Activated CD4-positive, alpha-beta T cell treated with anti-CD3 and anti-CD28 coated beads, Interleukin-2, amount 50 U/mL, for 24 hours (primary cell): ENCODE measurements at places on chromosomes 11 and 22.

DNA sequence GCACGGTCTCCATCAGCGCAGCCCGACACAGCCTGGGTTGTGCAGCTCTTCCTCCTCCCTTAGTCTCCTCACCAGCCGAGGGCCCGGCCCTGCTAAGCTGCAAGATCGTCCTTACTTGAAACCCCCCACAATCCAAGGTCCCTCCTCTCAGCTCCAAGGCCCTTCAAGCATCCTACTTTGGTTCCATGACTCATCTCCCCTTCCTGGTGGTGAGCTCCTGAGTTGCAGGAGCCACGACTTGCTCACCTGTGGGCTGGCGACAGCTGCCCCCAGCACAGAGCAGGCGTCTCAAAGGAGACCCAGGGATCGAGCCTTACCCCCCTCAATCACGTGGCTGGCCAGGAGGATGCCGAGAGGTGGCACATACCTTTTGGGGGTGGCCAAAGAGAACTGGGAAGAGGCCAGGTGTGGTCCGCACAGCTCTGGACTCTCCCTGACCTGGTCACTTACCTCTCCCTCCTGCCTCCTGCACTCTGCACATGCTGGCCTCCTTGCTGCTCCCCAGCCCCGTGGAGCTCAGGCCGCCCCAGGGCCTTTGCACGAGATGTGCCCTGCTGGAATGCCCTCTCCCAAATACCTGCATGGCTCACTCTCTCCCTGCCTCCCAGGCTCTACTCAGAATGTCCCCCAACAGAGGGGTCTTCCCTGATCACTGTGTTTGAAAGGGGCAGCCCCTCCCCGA lies 35.2 kb upstream of the FADD start:
- no peak for DNase-seq

DNA sequence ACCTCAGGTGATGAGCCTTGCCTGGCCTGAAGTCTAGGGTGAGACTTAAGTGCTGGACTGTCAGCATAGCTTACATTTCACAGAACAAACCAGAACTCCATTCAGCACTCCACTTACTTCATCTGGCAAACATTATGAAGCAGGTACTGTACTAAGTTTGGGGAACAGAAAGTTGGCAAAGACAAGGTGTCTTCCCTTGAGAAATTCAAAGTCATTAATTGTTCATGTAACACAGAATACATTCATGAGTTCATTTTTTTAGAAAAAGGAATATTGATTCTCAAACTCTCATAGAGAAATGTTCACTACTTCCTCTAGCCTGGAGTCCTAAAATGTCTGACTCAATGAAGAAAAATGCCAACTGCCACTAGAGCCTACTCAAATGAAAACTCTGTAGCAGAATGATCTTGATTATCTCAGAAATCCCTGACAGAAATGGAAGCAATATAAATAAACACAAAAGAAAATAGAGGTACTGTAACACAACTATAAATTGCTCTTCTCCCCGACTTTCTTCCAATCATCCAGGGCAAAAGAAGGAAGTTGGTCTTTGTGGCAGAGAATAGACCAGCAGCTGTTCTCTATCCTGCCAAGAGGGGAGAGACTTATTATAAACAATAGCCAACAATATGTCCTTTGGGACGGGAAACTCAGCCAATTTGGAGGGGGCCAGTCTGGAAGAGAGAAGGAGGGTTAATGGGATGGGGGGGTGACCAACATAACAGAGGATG lies 129.2 kb upstream of the MTMR2 start:
- no peak for DNase-seq

DNA sequence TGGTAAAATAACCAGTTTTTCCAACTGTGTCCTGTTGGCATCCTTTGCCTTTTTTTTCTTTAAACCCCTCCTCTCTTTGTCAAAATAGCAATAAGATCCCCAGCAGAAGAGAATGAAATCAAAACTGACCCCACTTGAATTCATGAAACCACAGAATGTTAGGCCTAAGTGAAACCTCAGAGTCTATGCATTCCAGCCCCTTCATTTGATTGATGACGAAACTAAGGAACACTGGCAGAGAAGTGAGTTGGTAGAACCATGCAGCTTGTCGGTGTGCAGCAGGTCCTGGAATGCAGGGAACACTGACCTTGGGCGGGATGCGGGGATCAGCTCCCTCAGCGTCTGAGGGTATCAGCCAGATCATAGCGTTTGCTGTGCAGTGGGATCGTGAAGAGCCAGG lies 57.5 kb downstream of the GRK3 start:
- DNase-seq = no peak

DNA sequence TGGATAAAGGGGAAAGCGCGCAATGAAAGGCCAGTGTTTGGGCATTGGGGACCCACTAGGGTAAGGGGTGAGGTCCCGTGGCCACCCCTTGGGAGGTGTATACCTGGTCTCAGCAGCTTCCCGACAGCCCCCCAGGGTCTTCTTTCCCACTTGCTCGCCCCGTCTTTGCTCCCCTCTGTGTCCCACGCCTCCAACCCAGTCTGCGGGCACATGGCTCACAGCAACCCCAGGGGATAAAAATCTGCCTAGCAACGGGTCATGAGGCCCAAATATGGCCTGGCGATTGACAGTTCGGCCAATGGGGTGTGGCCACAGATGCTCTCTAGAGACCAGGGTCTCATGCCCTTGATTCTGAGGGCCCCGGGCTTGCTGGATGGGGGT lies 41.6 kb downstream of the AHNAK start:
- no peak for DNase-seq

DNA sequence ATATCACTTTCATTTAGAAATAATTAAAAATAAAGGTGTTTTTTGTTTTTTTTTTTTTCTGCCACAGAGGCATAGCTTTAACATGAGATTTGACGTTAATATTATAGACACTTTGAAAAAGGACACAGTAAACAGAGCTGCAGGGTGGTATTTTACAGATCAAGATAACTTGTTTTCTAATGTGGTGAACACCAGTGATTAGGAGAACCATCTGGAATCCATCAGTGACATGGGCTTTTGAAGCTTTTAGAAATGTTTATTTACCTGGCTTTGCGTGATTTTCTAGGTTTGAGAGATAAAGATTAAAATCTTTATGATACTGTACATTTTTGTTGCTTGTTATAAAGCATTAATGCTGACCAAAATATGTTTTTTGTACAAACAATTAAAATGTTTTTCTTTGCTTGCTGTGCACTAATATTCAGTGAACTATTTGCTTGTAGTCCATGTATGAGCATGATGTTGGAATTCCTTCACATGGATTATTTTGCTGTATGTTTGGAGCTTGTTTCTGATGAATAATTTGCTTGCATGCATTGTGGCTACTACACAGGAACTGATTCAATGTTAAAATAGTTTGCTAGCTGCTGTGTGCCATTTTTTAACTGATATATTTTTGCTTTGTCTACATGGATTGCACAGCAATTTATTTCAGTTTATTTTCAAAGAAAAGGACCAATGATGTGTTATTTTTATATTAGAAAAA lies 352.1 kb upstream of the NARS2 start:
- DNase-seq = no peak

GRCh38 chr11:19232910-19233503 lies 7.7 kb downstream of the E2F8 start:
- DNase-seq = no peak

DNA sequence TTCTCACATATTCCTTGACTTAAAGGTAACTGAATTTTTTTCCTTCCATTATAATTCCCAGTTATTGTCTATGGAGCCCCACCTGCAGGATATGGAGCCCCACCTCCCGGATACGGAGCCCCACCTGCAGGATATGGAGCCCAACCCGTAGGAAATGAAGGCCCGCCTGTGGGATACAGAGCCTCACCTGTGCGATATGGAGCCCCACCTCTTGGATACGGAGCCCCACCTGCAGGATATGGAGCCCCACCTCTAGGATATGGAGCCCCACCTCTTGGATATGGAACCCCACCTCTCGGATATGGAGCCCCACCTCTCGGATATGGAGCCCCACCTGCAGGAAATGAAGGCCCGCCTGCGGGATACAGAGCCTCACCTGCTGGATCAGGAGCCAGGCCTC lies 28.1 kb downstream of the WBP2NL start:
- DNase-seq = no peak

GRCh38 chr11:113675003-113675561 lies 31.0 kb downstream of the TMPRSS5 start:
- no peak for DNase-seq

GRCh38 chr22:24953384-24954113 lies 1.0 kb downstream of the KIAA1671 start:
- DNase-seq = no peak

- no peak for DNase-seq
Observed at GRCh38 chr11:58926695-58927094, 12.6 kb upstream of the GLYATL1 start.

DNA sequence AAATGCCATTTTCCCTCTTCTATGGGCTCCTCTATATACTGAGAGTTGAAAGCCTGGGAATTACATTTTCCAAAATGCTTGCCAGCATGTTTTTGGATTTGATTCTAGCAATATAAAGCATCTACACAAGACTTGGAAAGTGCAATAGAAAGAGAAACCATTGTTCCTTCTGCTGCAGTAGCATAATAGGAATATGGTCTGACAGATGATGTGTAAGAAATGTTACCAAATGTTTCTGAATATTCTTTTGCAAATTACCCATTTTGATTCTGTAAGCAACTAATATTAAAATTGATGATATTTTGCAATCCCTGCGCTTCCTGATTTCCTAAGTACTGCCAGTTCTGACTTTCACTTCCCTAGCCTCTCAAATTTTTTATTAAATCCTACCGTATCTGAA lies 61.6 kb downstream of the CASP12 start:
- DNase-seq = no peak

GRCh38 chr22:29040385-29041275 lies 21.0 kb downstream of the C22orf31 start:
- DNase-seq = peak; percentile 12

DNA sequence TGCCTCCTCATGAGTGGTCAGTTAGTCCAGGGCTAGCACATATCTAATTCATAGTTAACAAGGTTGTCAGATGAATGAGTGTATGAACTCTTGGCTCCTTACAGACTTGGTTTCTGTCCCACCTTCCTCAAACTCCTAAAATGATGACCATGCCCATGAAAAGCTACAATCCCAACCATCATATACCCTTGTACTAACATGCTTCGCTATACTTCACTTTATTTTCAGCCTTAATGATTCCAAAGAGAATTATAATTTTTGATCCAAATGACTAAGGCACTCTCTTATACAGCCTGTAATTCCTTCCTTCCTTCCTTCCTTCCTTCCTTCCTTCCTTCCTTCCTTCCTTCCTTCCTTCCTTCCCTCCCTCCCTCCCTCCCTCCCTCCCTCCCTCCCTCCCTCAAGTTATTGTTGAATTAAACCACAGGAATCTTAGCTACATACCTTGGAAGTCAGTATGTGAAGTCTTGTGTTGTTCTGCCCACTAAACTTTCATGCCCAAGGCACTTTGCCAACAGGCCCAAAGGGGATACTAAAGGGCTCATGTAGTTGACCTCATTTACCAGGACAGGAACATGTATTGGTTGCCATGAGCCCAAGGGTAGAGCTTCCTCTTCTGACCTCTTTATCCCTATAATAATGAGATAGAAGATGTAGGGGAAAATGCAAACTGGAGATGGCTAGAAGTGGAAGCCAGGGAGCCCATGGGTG lies 37.4 kb downstream of the CALCA start:
- DNase-seq = no peak

DNA sequence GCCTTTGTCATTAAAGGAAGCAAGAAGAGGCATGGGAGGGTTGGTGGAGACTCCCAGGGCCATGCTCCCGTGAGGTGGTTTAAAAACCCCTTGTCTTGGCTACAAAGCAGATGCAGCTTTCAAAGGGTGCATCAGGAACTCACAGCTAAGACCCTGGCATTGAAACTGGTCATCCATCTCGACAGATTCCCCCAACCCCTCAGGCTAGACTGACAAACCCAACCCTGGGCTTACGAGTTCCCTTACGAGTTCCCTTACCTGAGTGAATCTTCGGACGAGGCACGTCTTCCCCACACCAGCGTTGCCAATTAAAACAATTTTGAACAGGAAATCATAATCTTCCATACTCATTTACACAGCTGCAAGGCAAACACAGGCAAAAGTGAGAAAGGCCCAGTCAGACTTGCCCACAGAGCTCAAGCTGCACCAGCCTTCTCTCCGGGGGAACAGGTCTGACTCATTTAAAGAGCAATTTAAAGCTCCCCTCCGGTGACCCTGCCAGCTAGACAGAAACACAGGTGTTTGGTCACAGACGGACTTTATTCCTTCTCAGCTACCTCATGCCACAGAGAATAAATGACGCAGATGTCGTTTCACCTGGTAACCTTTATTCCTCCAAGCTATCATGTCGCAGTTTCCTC lies 74.6 kb downstream of the RAB30 start:
- DNase-seq = no peak

DNA sequence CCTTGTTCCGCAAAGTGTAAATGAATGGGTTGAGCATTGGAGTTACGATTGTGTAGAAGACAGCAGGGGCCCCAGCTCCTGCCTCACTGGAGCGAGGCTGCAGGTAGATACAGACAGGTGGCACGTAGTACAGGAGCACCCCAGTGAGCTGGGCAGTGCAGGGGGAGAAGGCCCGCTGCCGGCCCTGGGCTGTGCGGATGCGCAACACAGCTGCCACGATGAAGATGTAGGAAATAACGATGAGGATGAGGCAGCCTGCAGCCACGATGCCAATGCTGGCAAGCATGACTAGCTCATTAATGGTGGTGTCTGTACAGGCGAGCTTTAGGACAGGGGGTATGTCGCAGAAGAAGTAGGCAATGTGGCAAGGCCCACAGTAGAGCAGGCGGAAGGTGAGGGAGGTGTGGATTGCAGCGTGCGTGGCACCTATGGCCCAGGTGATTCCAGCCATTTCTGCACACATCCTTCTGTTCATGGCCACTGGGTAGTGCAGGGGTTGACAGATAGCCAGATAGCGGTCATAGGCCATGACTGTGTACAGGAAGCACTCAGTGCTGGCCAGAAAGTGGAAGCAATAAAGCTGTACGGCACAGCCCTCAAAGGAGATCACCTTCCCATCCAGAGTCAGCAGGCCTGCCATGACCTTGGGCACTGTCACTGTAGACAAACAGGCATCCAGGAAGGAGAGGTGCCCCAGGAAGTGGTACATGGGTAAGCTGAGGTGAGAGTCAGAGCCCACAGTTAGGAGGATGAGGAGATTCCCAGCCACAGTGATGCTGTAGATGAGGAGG lies 616 bp downstream of the OR10S1 start:
- no peak for DNase-seq

DNA sequence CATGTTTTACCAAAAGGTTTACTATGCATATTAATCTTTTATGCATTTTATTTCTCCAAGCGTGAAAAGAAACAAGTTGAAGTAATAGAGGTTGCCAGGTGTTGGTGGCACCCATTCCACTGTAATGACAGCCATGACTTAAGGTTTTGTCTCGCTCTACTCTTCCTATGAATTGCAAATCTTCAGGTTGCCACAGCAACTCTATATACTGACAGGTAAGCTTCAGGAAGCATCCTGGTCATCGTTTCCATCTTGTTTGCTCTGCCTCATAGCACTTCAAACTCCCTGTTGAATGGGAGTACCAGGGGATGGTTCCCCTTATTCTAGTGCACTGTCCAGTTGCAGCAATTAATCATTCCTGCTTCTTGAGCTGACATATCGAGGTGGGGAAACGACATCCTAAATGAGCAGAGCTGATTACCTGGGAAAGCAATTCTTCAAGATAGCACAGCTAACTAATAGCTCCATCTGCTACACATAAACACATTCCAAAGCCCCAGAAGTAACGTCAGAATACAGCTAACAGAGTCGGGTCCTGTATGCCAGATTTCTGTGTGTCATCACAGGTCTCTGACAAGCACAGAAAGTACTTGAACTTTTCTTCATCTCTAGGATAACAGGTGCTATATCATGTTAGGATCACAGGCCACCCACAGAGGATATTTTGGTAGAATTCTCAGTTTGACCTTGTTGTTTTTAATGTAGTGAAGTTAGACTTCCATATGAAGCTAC lies 80.3 kb downstream of the CADM1 start:
- DNase-seq = no peak
